ENCODE measurements at places on chromosomes 11 and 22.

GRCh38 chr22:19612866-19613572 is 88.8 kb upstream of the CLDN5 start:
- DNase-seq = no peak

- no peak for DNase-seq
Measured at GRCh38 chr11:46490666-46491065, 99.1 kb upstream of the CHRM4 start.

- DNase-seq = peak; percentile 97
Measured at GRCh38 chr11:57424792-57425564, 1.9 kb downstream of the SLC43A3 start.

GRCh38 chr11:107915229-107915628 is 13.0 kb upstream of the RAB39A start:
- no peak for DNase-seq

GRCh38 chr22:47419239-47419638 is 656.8 kb downstream of the TBC1D22A start:
- no peak for DNase-seq

DNA sequence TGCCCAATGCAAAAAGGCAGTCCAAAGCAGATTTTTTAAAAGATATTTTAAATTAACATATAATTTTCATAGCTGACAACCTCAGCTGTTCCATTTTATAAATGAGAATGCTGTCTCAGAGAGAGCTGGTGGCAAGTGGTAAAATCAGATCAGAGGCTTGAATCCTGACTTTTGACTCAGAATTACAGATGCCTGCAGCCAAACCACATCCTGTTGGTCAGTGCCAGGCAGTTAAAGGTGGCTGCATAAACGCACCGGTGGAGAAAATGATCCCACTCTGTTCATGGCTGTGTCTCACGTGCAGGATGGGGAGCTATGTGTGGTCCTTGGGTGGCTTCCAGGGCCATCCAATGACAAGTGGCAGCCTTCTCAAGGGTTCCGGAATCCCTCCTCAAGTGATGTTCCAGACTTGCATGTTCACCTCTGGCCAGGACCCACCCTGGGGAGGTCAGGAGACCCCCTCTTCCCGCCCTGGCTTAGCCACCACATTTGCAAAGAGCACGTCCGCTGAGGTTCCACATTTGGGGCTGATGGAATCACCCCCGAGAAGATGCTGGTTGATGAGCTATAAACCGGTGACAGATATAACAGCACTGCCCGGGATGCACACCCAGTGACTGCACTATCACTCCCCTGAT is 155.5 kb downstream of the SHANK2 start:
- no peak for DNase-seq

DNA sequence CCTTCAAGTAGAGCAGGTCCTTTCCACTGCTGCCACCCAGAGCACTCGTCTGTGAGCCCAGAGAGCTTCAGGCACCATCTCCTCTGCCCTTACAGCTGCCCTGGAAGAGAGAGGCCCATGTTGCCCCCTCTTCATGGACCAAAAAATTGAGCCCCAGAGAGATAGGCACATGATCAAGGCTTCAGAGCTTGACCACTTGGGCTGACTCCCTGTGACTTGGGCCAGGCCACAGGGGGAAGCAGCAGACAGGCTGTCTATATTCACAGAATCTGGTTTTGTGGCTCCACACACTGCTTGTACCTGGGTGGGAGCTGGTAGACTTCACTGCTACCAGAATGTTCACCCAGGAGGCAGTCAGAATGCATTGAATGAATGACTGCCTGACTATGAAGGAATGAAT is 58.2 kb downstream of the SMIM38 start:
- DNase-seq = no peak

- peak; percentile 44 for DNase-seq
Measured at GRCh38 chr11:100619484-100619883, 67.6 kb upstream of the ARHGAP42 start.

DNA sequence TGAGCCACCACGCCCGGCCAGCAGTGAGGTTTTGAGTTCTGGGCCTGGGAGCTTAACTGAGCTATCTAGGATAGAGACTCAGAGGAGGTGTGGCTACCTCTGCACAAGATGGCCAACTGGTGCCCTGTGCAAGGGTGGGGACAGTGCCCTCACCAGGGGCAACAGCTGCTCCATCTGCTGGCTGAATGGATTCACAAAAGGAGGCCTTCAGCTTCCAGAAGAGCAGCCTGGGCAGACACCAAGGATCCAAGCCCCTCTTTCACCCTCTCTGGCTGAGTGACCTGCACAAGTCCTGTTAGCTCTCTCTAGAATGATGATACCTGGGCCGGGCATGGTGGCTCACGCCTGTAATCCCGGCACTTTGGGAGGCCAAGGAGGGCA is 33.5 kb upstream of the BAIAP2L2 start:
- no peak for DNase-seq

- DNase-seq = peak; percentile 28
Measured at GRCh38 chr11:15843309-15843872, 513.0 kb downstream of the SOX6 start.

DNA sequence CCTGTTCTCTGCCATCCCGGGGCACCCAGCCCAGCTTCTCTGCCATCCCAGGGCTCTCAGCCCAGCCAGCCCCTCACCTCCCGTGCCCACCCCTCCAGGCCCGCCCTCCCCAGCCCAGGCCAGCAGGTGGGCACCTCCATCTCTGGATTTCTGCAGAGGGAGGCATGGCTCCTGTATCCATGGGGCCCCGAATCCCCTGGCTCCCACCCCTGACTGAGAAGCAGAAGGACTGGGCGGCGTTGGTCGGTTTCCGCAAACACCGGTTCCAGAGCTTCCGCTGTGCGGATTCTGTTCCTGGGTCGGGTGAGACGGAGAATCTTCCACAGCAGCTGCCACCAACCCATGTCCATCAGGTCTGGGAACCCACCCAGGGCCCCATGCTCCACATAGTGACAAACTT is 240.3 kb downstream of the BRD1 start:
- DNase-seq = no peak

GRCh38 chr22:49765951-49766350 is 61.7 kb downstream of the BRD1 start:
- no peak for DNase-seq

DNA sequence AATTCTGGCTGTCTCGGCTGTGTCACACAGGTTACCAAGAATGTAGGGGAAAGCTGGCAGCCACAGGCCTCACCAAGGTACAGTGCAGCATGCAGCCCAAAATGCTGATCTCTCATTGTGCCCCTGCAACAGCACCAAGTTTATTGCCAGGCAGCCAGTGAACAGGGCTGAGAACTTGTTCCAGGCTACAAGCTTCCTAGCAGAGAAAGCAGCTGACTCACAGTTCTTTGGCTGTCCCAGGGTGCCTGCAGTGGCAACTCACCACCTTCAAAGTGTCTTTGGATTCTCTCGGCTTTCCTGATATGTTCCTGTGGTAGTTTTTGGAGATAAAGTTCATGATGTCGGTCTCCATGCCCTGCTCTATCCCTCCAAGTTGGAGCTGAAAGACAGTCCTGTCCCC is 719.1 kb upstream of the ANO3 start:
- DNase-seq = no peak

- DNase-seq = no peak
Measured at GRCh38 chr22:26448334-26448733, 19.3 kb downstream of the ASPHD2 start.

DNA sequence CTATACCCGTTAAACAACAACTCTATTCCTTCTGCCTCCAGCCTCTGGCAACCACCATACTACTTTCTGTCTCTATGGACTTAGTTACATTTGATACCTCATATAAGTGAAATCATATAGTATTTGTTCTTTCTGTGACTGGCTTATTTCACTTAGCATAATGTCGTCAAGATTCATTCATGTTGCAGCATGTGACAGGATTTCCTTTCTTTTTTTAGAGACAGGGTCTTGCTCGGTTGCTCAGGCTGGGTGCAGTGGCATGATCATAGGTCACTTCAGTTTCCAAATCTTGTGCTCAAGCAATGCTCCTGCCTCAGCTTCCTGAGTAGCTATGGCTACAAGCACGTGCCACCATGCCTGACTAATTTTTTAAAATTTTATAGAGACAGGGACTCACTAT is 29.4 kb upstream of the SORL1 start:
- DNase-seq = no peak

- DNase-seq = no peak
Measured at GRCh38 chr11:76095891-76096290, 110.4 kb downstream of the WNT11 start.
